Posterior cingulate gyrus (tissue), 11 donors: ENCODE measurements at places on chromosomes 1 and 21.

DNA sequence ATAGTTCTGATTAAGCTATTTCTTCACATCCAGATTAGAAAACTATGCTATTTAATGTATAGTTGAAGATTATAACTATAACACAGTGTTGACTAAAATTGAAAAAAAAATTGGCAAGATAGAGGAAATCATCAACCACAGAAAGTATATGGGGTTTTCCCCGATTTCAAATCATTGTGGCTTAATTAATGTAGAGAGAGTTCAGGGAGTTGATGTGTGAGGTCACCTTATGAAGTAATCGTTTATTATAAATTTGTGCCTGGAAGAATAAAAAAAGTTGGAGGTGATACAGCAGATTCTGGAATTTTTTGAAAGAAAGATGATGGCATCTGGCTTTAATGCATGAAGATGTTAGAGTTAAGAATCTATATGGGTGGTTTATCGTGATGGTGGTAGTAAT is 84.3 kb downstream of the PTGS2 start:
- no peak for DNase-seq

GRCh38 chr1:1670866-1671265 is 12.1 kb upstream of the CDK11B start:
- peak; percentile 44 for DNase-seq

- DNase-seq: no peak
Measured at GRCh38 chr1:172069534-172069933, 228.2 kb downstream of the DNM3 start.

GRCh38 chr1:157969697-157970485 is 23.6 kb upstream of the KIRREL1 start:
- DNase-seq: no peak

GRCh38 chr1:99650773-99651437 is 5.0 kb downstream of the PALMD start:
- no peak for DNase-seq

GRCh38 chr1:48687282-48688045 is 89.2 kb downstream of the BEND5 start:
- no peak for DNase-seq

DNA sequence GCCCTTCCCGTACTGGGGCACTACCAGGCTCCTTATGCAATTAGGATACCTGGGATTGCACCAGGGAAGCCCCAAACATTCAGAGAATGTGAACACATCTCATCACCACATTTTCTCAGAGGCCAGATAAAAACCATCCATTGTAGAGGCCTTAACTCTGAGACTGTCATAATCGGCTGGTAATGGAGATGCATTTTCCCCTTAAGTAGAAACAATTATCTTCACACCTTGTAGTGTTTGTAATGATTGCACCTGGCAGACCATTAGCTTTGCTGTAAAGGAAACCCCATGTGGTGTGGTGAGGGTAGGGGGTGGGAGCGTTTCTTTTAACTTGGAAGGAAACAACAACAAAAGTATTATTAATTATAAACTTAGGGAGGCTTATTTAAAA is 90.0 kb upstream of the TLR5 start:
- no peak for DNase-seq

- DNase-seq: no peak
Measured at GRCh38 chr1:241715956-241716355, 63.9 kb downstream of the WDR64 start.

DNA sequence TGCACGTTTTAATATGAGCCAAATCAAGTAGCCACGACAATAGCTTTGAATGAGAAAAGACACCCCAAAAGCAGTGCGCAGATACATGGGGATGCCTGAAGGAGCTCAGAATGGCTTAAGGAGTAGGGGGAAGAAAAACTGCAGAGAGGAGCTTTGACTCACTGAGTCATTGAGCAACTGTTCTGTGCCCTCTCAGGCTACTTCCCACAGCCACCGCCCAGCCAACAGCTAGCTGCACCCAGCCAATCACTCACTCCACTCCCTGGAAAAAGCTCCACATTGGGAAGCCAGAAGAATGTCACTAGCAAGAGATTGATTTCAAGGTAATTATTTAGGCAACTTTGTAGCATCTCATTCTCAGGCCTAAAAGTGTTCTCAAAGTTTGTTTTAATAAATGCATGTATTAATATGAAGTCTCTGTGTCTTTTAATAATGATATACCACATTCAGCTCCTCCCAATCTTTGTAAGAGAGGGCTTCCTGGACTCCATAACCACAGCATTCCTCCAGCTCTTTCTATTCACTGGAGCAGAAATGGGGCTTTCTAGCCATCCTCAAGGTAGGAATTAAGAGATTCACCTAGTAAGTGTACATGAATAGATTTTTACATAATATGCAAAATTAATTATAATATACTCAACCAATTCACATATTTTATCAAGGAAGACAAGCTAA is 16.8 kb downstream of the DUSP10 start:
- no peak for DNase-seq

DNA sequence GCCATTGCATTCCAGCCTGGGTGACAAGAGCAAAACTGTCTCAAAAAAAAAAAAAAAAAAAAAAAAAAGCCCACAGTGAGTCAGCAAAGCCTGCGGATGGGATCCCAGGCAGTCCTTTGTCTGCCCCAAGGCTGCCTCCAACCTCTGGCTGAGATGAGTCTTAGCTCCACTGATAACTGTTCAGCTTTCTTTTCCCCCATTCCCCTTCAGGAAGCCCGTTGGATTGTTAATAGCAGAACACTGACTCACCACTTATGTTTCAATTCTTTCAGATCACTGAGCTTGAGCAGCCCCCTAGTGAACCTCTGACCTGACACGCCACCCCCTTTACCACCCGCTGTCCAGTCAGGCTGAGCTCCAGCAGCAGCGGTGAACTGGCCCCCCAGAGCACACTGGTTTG is 57.5 kb downstream of the ERG start:
- DNase-seq: no peak

GRCh38 chr1:163747261-163747660 is 425.5 kb downstream of the NUF2 start:
- no peak for DNase-seq

- peak; percentile 70 for DNase-seq
Measured at GRCh38 chr1:200896531-200897196, 2.0 kb downstream of the INAVA start.

GRCh38 chr1:100883963-100884362 is 10.7 kb downstream of the EXTL2 start:
- no peak for DNase-seq

DNA sequence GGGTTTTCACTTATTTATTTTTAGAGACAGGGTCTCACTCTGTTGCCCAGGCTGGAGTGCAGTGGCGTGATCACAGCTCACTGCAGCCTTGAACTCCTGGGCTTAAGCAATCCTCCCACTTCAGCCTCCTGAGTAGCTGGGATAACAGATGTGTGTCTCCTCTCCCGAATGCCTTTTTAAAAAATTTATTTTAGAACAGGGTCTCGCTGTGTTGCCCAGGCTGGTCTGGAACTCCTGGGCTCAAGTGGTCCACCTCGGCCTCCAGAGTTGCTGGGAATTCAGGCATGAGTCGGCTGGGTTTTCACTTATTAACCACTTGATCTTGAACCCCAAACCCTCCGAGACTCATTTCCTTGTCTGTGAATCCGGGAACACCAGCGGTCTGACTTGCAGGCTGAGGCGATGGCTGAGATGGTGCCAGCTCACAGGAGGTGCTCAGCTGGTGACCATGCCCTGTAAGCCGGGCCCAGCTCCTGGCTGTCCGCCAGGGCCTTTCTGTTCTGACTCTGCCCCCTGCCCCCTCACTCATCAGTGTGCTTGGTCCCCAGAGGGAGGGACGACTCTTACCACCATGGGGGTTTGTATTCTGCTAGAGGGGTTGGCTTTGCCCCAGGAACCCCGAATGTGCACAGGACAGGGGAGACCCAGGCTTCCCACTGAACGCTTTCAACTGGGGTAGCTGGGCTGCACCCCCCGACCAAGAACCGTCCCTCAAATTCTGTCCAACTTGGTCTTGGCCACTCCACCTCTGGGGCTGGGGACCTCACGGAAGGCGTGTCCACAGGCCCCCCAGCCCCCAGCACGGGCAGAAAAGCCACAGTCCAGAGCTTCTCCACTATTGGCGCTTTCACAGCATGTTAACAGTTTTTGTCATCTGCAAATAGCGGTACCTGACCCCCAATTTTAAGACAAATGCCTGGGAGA is 22.5 kb downstream of the MMEL1 start:
- no peak for DNase-seq

DNA sequence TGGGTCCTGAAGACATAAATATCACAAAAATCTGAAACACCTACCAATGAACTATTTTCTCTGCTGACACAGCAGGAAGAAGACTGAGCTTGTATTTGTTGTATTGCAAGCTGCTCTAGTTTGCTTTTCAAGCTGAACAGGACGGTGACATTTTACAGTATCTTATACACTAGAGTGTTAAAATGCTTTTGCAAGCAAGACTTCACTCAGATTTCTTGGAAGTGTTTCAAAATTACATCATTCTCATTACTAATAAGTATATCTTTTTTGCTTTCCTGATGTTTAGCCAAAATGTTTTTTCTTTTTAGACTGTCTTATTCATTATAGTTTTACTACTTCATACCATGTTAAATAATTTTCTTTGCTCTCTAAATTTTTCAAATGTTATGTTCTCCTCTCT is 427.1 kb upstream of the CXADR start:
- no peak for DNase-seq

GRCh38 chr1:171343727-171344472 is 29.9 kb downstream of the FMO4 start:
- DNase-seq: no peak

DNA sequence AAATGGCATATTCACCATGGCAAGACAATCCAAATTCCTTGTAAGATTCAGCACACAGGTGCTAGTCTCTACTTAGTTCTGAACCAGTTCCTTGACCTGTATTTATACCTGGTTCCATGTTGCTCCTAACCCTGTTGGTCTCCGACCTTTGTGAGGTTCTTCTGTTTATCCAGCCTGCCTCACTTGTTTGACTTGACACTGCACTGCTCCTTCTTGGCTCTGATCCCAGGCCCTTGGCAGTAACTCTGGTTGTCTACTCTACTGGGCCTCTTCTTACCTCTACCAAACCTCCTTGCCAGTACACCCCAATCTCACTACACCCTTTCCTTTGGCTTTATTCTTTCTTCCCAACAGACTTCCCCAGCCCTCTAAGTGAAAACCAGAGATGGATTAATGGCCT is 419.4 kb upstream of the USP24 start:
- DNase-seq: no peak

GRCh38 chr1:204640578-204640977 is 45.0 kb downstream of the LRRN2 start:
- DNase-seq: no peak

DNA sequence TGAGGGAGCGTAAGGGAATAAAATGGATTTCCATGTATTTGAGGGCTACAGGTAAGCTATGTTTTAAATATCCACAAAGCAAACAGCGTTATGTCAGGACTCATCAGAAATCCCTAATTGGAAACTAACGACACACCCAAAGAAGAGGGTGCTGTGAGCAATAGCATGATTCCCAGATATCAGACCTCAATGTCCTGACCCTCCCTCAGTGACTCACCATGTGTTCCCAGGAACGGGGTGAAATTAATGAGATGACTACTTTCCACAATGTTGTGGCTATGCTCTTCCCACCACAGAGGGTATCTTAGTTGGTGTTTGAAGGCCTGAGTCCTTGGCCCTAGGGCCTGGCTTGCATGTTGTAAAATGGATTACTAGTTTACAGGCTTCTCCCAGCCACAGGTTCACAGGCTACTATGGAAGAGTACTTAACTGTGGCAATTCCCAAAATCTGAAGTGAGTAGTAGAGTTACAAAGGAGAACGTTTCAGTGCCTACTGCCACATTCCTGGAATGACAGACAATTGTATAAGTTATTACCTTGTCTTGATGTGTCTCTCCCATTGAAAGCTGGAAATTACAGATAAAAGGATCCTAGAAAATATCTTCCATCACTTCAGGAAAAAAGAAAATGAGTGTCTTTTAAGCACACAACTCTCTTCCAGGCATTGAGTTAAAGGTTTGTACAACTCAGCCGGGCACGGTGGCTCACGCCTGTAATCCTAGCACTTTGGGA is 1.7 kb upstream of the KRTAP11-1 start:
- no peak for DNase-seq

GRCh38 chr1:84301004-84301784 is at the start of gene SAMD13:
SAMD13 (plus strand) TSS chr1:84301708; CDS start chr1:84303235, 1,527 bp downstream.
- peak; percentile 65 for DNase-seq

GRCh38 chr1:9481048-9481447 is 58.2 kb upstream of the SLC25A33 start:
- DNase-seq: no peak

- no peak for DNase-seq
Measured at GRCh38 chr1:229114850-229115365, 156.0 kb upstream of the RAB4A start.

DNA sequence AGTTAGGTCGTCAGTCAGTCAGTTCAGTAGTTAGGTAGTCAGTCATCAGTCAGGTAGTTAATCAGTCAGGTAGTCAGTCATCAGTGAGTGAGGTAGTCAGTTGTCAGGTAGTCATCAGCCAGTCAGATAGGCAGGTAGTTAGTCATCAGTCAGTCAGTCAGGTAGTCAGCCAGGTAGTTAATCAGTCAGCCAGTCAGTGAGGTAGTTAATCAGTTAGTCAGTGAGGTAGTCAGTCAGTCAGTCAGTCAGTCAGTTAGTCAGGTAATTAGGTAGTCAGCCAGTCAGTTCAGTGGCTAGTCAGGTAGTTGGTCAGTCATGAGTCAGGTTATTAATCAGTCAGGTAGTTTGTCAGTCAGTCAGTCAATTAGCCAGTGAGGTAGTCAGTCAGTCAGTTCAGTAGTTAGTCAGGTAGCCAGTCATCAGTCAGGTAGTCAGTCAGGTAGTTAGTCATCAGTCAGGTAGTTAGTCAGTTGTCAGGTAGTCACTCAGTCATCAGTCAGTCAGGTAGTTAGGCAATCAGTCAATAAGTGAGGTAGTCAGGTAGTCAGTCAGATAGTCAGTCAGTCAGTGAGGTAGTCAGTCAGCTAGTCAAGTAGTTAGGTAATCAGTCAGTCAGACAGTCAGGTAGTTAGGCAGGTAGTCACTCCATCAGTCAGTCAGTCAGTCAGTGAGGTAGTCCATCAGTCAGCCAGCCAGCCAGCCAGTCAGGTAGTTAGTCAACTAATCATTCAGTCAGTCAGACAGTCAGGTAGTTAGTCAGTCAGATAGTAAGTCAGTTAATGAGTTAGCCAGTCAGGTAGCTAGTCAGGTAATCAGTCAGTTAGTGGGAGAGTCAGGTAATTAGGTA is 16.2 kb downstream of the KRTAP10-1 start:
- DNase-seq: no peak

- no peak for DNase-seq
Measured at GRCh38 chr1:18151436-18152122, 44.0 kb downstream of the IGSF21 start.

DNA sequence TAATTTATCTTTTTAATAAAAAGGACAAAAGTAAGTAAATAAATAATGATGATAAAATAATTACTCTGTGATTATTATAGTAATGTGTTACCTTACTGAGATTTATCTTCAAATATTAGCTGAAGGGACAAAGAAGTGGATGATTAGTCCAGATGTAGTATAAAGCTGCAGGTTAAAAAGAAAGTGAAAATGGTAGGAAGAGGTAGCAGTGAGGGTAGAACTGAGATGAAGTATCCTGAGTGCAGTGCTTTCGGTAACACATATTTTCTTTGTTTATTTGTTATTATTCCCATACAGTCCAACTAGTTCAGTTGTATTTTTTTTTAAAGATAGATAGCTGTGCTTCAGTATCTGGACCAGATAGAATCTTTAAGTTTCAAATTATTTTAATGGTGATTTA is 1203.5 kb downstream of the NCAM2 start:
- DNase-seq: no peak
